ENCODE measurements at places on chromosomes 4 and X. TPM values are rescaled to one million over a fixed set of nuclear protein-coding genes. Genes with fewer than 3 reads are reported as not detected.
A peak's percentile ranks its signal among the peaks of the same experiment; 100 is the strongest.

TMEM31 gene
- 2.0 TPM for total RNA-seq

- H3K27ac ChIP-seq, result peak overlapping the region; percentile 55
- H3K4me1 ChIP-seq, result peaks cover 17% of the 10 kb centered on the region
- H3K27me3 ChIP-seq, result no peaks in the 10 kb centered on the region
Measured at GRCh38 chr4:36349938-36350549, 68.6 kb downstream of the DTHD1 start.

SHOX gene
- total RNA-seq, result 0.16 TPM

- H3K27ac ChIP-seq, result no peak overlapping the region
- no peaks in the 10 kb centered on the region for H3K27me3 ChIP-seq
- peaks cover 10% of the 10 kb centered on the region for H3K36me3 ChIP-seq
- H3K4me3 ChIP-seq, result no peak overlapping the region
Measured at GRCh38 chr4:118284169-118284568, 68.6 kb downstream of the PRSS12 start.

- H3K4me1 ChIP-seq, result no peaks in the 10 kb centered on the region
- no peaks in the 10 kb centered on the region for H3K27me3 ChIP-seq
- peaks cover 2% of the 10 kb centered on the region for H3K36me3 ChIP-seq
- DNase-seq, result no peak
Measured at GRCh38 chr4:17218786-17219185, 293.1 kb downstream of the QDPR start.

POLN gene
- 5.6 TPM for total RNA-seq

DNA sequence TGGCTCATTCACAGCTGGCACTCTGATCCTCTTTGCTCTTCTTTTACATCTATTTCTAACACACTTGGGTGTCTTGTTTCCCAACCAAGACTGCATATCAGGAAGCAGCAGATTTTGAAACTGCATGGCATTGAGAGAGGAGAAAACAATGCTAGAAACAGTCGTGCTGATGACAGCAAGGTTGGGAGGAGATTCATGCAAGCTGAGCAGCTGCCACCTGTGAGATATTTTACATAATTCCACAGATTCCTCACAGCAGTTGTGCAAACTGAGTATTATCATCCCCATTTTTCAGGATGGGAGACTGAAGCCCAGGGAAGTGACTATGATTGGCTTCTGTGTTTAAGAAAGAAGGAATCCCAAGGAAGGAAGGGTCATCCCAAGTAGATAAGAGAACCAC, 105.0 kb downstream of the SLC2A9 start:
- no peak overlapping the region for H3K4me3 ChIP-seq
- H3K27me3 ChIP-seq, result peaks cover 10% of the 10 kb centered on the region

DKK2 gene
- total RNA-seq, result not detected

HEPH gene
- 12.2 TPM for total RNA-seq

TMPRSS11F gene
- not detected for total RNA-seq

GRCh38 chrX:19593690-19594089, 78.4 kb upstream of the MAP3K15 start:
- H3K27me3 ChIP-seq, result no peaks in the 10 kb centered on the region
- no peak overlapping the region for H3K4me3 ChIP-seq
- no peak for DNase-seq
- peaks cover 14% of the 10 kb centered on the region for H3K4me1 ChIP-seq
- H3K27ac ChIP-seq, result no peak overlapping the region
- peaks cover 15% of the 10 kb centered on the region for H3K36me3 ChIP-seq

GRCh38 chr4:176898791-176899190, 106.1 kb upstream of the VEGFC start:
- H3K27me3 ChIP-seq, result no peaks in the 10 kb centered on the region
- DNase-seq, result no peak
- H3K4me3 ChIP-seq, result no peak overlapping the region
- H3K36me3 ChIP-seq, result no peaks in the 10 kb centered on the region
- H3K4me1 ChIP-seq, result peaks cover 24% of the 10 kb centered on the region
- H3K27ac ChIP-seq, result no peak overlapping the region

CLIC2 gene
- total RNA-seq, result 2.2 TPM

PNMA6A gene
- total RNA-seq, result 9.7 TPM

GRCh38 chr4:47746122-47746521, 91.7 kb downstream of the CORIN start:
- no peaks in the 10 kb centered on the region for H3K4me1 ChIP-seq
- no peaks in the 10 kb centered on the region for H3K36me3 ChIP-seq
- no peak for DNase-seq
- H3K4me3 ChIP-seq, result no peak overlapping the region
- no peaks in the 10 kb centered on the region for H3K27me3 ChIP-seq
- H3K27ac ChIP-seq, result no peak overlapping the region

- DNase-seq, result peak; percentile 91
- H3K27me3 ChIP-seq, result peaks cover 3% of the 10 kb centered on the region
- peak overlapping the region; percentile 92 for H3K4me3 ChIP-seq
- H3K4me1 ChIP-seq, result peaks cover 43% of the 10 kb centered on the region
- no peak overlapping the region for H3K27ac ChIP-seq
- peaks cover 35% of the 10 kb centered on the region for H3K36me3 ChIP-seq
Measured at GRCh38 chrX:1391370-1391706, 575 bp downstream of the SLC25A6 start.

DNA sequence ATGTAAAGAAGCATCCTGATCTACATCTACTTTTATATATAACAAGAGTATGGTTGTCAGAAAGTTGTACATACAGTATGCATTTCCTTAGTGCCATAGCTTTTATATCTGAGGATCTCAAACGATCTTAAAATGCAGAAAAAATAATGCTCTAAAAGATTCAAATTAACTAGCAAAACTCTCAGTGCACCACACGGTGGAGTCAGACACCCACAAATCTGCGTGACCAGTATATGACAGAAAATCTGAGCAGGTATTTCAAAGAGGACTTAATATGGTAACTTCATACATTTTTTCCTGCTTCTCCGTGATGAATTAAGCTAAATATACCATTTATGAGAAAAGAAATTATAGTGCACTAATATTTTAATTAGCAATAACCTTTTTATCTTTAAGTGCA, 803.0 kb downstream of the DMD start:
- H3K27ac ChIP-seq, result no peak overlapping the region
- H3K4me3 ChIP-seq, result no peak overlapping the region
- no peaks in the 10 kb centered on the region for H3K4me1 ChIP-seq
